Central memory CD8-positive, alpha-beta T cell (primary cell): ENCODE measurements at places on chromosomes 7 and 10.

DNA sequence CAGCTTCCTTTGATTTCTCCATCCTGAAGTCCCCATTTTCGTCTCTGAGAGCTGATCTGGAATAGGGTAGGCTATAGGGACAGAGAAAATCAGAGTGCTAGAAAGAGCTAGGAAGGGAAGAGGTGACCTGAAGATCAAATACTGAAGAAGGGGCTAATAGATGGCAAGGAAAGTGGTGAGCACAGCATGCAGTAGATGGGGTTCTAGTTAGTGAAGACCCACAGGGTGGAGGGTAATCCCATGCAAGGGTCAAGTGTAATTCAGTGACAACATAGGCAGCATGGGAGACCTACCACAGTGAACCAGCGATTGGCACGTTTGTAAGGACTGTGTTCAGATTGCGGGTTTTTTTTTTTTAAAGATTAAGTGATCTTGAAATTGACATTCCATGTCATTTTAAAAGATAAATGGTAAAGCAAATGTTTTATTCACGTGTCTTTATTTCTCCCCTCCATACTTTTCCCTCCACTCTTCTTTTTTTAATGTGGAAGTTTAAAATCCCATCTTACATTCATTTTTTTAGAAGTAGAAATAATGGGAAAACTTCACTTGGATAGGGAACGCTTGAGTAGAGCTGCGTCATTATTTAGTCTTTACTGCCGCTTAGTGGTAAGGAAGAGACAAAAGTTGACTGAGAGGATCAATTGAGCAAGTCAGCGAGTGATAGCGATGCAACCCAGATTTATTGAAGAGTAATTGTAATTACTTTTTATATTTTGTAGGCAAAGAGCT lies 21.0 kb upstream of the ABI1 start:
- DNase-seq, result no peak

GRCh38 chr10:64486149-64486548 lies 964.9 kb downstream of the REEP3 start:
- no peak for DNase-seq

DNA sequence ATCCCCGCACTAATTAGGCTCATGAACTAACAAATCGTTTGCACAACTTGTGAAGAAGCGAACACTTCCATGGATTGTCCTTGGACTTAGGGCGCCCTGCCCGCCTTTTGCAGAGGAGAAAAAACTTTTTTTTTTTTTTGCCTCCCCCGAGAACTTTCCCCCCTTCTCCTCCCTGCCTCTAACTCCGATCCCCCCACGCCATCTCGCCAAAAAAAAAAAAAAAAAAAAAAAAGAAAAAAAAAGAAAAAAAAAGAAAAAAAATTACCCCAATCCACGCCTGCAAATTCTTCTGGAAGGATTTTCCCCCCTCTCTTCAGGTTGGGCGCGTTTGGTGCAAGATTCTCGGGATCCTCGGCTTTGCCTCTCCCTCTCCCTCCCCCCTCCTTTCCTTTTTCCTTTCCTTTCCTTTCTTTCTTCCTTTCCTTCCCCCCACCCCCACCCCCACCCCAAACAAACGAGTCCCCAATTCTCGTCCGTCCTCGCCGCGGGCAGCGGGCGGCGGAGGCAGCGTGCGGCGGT lies at the start of gene EMX2:
Gene EMX2, plus strand, starts transcription at position 41 of the 519 bp plus-strand sequence. CDS start 522 bp downstream, outside the sequence.
- DNase-seq, result no peak

DNA sequence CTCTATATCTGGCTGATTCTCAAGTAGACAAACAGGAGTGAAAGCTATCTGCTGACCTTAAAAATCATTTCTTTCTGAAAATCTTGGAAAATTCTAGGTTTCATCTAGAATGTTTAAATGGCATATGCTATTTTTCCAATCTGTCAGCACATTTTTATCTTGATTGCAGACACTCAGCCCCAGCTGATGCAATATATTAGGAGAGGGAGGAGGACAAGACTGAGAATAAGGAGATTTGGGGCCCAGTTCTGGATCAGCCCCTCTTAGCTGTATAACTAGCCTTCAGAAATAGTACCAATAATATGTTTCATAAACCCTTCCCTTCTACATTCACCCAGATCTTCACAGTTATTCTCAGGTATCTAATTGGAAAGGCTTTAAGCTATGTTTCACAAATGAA lies 131.2 kb downstream of the HDAC9 start:
- no peak for DNase-seq

GRCh38 chr7:47470567-47471357 lies 111.1 kb downstream of the TNS3 start:
- DNase-seq, result no peak

DNA sequence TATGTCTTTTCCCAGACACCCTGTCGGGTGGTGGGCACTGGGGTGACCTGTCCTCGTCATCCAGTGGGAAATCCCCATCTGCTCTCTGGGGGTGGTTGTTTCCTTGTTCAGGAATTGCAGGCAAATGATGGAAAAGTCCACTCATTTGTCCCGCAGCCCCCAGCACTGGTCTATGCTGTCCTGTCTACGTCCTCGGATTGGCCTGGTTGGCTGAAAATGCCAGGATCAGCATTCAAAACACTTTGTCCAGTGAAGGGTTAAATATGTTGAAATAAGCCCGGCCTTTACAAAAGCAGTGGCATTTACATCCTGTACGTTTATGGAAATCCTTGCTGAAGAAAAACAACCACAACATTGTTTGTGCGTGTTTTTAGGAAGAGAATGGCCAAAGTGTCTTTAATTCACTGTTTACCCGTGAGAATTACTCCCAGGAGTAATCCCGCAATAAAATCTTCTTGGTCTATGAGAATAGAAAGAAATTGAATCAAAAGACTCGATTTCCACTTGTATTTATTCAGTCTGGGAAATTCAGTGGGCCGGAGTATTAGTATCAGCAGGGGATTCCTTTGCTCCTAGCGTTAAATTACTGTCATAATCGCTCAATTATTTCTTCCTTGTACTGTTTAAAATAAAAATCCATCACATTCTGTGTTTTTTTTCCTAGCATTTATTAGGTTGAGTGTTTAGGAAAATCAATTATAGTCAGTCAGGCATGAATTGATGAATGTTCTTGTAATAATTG lies 116.8 kb upstream of the SH2B2 start:
- DNase-seq, result no peak

DNA sequence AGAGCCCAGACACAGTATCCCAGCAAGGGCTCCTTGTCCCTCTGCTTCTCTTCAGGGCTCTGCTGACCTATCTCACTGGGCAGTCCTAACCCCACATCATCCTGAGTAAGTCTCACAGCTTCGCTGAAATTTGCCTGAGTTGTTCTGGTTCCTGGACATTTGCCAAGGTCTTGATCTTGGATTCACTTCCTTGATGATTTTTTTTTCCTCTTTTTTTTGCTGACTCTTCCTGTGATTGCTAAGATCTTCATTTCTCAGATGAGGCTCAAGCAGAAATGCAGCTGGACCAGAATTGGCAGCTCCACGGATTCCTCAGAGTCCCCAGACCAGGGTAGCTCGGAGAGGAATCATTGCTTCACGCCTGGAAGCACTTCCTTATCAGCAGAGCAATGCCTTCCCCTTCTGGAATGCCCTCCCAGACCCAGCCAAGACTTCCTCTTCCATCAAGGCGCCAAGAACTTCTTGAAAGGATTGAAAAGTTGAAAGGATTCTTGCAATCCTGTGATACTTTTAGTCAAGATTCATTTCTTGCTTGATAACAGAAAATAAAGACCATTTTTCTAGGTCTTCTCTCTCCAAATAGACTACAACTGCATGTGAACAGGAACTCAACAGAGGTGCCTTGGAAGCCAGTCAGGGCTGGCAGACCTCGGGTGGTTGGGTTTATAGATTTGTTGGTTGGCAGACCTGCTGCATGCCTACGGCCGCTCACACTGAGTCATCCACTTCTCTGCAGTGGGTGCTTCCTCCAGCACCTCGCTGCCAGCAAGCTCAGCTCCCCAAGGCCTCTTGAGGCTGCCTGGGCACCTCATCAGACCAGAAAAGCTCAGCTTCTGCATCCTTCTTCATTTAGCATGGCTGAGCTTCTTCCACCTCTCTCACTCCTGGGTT lies 8.8 kb upstream of the AFAP1L2 start:
- DNase-seq, result no peak

DNA sequence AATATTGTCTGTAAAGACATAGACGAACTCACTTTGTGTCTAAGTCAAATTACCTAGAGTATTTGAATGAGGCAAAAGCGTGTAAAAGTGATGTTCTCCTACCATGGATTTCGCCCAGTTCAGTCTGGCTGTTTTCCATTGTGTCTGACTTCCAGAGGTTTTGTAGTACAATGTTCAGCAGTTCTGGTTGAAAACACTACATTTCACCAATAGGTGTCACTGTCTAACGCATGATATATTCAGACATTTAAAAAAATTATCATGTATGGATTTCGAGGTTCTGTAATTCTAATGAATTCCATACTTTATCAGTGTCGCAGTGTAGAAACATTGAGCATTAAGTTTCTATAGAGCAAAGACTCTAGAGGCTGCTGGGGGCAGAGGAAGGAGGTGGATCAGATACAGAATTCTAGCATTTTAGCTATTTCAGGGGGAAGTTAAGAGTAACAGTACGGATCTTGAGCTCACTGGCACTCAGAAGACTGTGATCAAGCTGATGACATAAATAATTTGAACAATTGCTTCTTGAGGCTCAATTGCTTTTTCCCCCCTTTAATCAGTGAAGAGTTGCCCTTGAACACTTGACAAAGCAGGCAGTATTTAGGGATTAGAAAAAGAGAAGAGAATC lies 196.9 kb upstream of the RHOBTB1 start:
- DNase-seq, result no peak
